Activated CD4-positive, alpha-beta T cell treated with anti-CD3 and anti-CD28 coated beads, Interleukin-2, amount 10 ng/mL, durations not matched to agents 7 days and 5 days (primary cell): ENCODE measurements at places on chromosomes 2 and 18.

DNA sequence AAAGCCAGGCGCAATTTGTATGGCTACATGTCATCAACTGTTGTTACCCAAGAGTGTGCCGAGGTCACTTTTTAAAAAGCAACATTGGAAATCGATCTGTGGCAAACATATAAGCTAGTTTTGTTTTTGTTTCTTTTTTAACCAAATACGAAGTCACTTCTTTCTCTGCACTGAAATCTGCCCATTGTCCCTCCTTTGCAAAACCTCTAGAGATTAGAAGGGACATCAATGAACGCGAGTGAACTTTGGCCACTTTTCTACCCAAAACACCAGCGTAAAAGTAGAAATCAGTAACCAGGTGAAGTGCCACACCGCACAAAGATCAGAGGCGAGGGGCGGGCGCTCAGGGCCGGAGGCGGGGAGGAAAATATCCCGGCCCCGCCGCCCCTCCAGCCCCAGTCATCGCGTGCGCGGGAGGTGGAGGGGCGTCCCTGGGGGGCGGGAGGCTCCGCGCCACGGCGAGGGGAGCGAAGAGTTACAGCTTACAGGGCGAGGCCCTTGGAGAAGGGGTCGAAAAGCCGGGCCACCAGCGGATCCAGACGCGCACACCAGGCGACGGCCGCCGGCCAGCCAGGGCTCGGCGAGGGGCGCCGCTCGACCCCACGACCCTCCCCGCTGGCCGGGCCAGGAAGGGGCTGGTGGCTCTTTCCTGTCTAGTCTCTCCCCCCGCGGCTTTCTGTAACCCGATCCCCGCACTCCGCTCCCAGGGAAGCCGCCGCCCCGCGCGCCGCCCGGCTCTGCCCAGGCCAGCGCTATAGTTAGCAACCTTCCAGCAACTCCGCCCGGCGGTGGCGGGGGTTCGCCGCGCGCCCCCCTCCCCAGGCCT, 993 bp downstream of the RBMS1 start:
- DNase-seq: peak; percentile 66

GRCh38 chr18:25247725-25248124, 104.2 kb downstream of the ZNF521 start:
- DNase-seq: no peak

GRCh38 chr2:230068651-230069055, at the start of gene SLC16A14:
Gene SLC16A14 (minus strand): TSS chr2:230068924. CDS start chr2:230059352, 9,572 bp downstream.
- DNase-seq: peak; percentile 42

- no peak for DNase-seq
These were observed 40.6 kb downstream of the SPC25 start for GRCh38 chr2:168849610-168850009.

GRCh38 chr2:215556979-215557378, 121.1 kb upstream of the FN1 start:
- DNase-seq: no peak

GRCh38 chr2:38876407-38876806, 631 bp downstream of the MORN2 start:
- no peak for DNase-seq

- no peak for DNase-seq
These were observed 435.1 kb downstream of the MTX2 start for GRCh38 chr2:176704282-176704858.

DNA sequence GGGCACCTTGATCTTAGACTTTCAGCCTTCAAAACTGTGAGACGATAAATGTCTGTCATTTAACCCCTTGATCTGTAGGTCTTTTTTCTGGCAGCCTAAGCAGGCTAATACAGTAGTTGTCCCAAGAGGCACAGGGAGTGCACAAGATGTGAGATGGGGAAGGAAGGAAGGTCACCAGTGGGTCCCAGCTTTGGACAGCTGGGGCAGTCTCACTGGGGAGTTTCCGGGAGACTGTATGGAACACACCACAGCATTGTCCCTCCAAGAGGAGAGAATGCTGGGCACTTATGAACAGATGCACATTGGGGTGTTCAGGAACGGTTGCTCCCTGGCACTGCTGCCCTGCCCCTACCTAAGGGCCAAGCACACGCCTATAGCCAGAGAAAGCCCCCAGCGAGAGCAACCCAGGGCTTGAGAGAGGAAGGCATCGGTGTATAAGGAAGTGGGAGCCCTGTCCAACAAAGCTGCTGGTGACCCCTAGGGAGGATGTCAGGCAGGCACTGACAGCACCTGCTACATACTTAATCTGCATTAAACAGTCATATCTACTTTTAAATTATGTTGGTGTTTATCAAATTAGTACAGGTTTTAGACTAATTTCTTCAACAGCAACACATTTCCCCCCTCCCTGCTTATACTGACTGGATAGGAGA, 11.6 kb upstream of the NCK2 start:
- DNase-seq: no peak

GRCh38 chr18:11849841-11850634, 1.2 kb upstream of the CHMP1B start:
- DNase-seq: peak; percentile 50

DNA sequence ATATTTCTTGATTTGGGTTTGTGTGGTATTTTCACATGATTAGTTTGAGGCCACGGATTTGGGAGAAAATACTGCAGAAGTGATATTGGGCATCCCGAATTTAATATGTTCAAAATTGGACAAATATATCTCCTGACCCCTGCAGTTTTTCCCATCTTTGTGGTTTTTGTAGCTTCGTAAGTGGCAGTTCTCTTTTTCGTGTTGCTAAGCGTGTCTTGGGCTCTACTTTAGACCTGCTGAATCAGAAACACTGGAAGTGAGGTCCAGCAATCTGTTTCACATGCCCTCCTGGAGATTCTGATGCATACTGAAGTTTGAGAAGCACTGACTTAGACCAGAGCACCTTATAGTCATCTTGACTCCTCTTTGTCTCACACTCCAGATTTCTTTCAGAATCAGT, 98.3 kb downstream of the EPB41L5 start:
- no peak for DNase-seq

DNA sequence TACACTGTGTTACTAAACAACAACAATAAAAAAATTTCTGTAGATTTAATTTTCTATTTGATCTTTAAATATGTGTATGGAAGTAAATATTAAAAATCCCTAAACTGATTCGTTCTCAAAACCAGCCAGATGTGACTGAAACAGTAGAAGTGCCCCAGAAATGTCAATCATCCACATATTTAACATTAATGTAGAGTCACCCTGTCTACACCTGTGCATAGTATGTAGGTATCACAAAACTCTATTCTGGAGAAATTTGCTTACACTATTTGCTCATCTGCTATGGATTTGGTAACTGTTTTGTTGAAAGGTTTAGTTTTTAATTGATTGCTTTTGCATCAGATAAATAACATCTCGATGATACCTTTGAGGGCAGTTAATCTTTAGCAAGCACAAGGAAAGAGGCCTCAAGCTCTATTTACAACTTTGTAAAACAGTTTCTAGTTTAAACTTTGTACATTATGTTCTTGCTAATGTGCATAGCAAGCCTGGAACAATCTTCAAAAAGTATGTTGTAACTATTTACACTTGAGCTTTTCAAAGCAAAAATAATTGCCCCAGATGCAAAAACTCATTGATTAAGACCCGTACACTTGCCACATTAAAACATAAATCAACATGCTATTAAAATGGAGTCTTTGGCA, 76.8 kb downstream of the PPP1R1C start:
- no peak for DNase-seq

DNA sequence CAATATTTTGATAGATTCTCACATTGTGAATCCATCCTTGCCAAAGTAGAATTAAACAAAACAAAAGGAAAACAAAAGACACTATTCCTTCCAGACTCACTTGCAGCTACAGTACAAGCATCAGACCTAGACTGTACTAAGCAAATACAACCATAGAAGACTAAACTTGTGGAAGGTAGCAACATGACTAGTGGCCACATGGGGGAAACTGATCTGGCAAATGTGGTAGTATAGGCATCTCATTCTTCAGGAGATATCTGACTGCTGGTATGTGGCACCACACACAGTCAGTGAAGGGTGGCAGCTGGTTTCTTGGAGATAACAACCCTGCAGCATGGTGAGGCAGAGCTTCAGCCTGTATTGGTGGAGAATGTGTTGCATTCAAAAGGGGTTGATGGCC, 81.0 kb upstream of the ACVR2A start:
- no peak for DNase-seq
